Activated CD8-positive, alpha-beta memory T cell treated with anti-CD3 and anti-CD28 coated beads for 4 hours (primary cell): ENCODE measurements at places on chromosomes 5 and 9.

DNA sequence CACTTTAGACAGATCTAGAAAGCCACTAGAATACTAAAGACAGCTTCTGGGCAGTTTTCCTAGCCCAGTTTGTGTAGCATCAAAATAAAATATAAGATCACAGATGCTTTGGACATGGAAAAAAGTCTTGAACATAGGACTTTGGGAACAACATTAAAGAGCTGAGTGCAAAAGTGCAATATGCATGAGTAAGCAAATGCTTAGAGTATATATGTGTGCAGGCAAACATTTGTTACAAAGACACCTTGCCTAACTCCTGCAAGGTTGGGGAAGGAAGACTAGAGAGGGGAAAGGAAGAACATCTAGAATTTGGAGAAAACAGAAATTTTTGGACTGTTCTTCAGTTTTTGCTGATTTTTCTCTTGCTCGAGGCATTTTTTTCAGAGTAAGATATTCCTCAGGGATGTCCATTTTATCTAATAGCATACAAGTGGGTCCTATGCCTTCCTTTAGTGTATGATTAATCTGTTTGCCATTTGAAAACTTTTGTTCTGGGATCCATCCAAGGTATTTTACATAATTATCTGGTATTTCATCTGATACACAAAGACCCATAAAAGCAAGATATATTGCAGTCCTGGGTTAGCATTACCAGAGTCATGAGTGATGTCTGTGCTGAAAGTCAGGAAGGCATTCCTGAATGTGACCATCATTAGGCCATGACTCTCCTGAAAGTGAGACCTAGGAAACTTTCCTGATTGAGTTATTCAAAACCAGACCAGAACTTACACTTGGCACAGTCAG lies 142.0 kb upstream of the RGMB start:
- no peak for DNase-seq

GRCh38 chr5:131252824-131253171 lies 11.1 kb upstream of the CDC42SE2 start:
- peak; percentile 67 for DNase-seq

GRCh38 chr5:150175536-150175935 lies 9.0 kb downstream of the CDX1 start:
- no peak for DNase-seq

GRCh38 chr9:125985142-125985997 lies 238.2 kb downstream of the PBX3 start:
- no peak for DNase-seq

DNA sequence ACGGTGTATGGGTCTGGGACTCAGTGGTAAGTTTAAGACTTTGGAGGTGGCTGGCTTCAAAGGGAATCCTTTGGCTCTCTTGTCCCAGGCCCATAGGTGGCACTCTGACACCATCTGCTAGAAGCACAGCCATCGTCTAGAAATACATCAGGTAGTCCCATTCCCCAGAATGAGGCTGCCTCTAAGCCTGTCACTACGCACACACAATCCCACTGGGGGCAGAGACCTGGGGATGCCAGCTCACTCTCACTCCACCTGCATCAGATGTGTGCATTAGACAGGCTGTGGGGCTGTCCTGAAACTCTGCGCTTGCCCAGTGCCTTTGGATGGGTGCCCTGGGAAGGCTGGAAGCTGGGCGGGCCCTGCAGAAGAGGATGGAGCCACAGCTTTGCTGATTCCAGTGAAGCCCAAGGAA lies 127.5 kb upstream of the PANK3 start:
- DNase-seq: no peak

DNA sequence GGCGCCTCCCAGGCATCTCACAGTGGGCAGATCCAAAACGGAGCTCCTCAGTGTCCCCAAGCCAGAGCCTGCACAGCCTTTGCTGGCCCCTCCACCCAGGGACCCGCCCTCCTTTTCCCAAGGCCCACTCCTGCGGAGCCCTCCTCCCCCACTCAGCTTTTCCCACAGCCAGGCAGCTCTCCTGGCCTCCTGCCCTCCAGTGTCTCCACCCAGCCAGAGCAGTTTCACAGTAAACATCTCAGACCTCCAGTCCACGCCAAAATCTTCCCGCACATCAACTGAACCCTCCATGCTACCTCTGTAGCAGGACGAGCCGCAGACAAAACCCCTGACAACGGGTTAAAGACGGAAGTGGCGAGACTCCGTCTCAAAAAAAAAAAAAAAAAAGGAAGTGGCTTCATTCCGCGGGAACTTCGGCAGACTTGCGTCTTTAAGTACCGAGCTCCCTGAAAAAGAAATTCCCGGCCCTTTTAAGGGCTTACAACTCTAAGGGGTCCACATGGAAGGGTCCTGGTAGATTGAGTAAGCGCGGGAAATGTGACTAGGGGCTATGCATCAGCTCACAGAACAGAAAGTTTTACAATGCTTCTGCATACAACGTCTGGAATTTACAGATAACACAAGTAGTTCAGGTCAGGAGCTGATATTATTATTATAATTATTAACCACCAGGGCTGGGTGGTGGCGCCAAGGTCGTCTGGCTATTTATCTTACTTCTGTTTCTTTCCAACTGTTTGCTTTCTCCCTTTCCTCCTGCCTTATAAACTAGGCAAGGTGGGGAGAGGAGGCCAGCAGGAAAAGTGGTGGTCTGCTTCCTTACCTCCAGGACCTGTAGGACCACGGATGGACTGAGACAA lies 11.4 kb upstream of the GRIN1 start:
- DNase-seq: no peak

DNA sequence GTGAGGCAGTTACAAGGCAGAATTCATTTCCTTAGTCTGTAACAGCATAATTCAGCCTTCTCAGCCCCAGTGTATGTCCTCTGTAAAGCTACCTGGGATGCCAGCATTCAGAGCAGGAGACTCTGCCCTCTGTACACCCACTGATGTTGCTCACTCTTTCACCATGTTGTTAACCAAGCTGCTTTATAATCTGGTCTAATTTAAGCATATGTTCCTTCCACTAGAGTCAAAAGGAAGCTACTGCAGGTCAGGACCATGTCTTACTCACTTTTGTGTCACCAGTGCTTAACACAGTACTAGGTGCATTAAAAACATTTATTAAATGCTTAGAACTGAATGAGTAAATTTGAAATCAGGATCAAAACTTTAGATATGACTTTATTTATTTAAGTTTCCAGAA lies 185.6 kb downstream of the FBXL17 start:
- no peak for DNase-seq
